ENCODE measurements at places on chromosomes 13 and 19.

- no peak for DNase-seq
Measured at GRCh38 chr13:83183439-83184149, 698.7 kb downstream of the SLITRK1 start.

GRCh38 chr19:13153569-13154240 is 3.5 kb downstream of the IER2 start:
- DNase-seq: no peak

GRCh38 chr19:6413291-6413690 is 11.3 kb downstream of the KHSRP start:
- no peak for DNase-seq

DNA sequence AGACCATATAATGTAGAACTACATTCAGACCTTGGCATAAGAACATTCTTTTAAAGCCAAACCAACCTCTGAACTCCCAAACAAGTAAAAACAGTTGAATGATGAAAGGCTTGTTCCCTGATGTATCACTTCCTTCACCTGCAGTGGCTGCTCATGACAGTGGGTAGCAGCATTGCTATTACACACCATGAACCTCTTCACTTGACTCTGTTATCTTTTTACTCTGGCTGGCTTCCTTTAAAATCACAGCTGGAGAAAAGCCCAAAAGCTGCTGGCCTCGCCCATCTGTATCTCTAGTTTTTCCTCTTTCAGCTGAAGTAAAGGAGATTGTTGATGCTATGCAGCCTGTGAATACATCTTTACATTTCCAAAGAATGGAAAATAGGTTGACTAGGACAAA is 22.6 kb downstream of the THSD1 start:
- no peak for DNase-seq

- DNase-seq: no peak
Measured at GRCh38 chr13:40640202-40640601, 26.2 kb downstream of the FOXO1 start.

DNA sequence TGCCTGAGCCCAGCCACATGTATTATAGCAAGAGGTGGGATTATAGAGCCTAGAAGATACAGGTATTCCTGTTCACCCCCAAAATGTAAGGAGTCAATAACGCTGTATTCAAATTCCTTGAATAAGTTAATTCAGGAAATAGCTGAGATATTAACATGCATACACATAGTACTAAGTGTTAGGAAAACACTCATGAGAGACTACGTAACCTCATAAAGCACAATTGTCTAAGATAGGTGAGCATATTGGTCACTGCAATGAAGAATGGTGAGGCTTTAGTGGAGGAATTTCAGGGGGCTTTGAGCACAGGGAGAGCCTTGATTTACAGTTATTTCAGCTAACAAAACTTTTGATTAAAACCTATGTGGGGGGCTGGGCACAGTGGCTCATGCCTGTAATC is 161.6 kb downstream of the LMO7 start:
- DNase-seq: no peak

- no peak for DNase-seq
Measured at GRCh38 chr13:45711951-45712350, 9.8 kb downstream of the CBY2 start.

DNA sequence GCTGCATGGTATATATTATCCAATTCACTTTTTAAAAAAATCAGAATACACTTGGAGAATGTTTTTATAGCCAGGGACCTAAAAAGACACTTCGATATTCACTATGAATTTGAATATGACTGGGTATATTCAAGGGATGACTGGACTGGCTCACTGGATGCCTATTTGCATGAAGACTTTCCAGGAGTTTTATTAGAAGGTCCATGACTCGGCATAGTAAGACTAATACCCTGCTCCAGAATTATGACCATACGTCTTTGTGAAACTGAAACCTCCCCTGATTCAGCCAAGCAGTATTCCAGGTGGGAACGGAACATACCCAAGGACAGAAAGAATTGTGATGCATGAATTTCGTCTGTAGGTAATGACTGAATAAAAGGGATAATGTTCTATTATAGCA is 3.9 kb upstream of the FAM216B start:
- no peak for DNase-seq

- no peak for DNase-seq
Measured at GRCh38 chr13:80782441-80782840, 441.5 kb upstream of the SPRY2 start.

- DNase-seq: no peak
Measured at GRCh38 chr19:39996218-39996810, 546 bp upstream of the ZNF546 start.

- DNase-seq: no peak
Measured at GRCh38 chr13:103046676-103047075, 19.5 kb downstream of the SLC10A2 start.

DNA sequence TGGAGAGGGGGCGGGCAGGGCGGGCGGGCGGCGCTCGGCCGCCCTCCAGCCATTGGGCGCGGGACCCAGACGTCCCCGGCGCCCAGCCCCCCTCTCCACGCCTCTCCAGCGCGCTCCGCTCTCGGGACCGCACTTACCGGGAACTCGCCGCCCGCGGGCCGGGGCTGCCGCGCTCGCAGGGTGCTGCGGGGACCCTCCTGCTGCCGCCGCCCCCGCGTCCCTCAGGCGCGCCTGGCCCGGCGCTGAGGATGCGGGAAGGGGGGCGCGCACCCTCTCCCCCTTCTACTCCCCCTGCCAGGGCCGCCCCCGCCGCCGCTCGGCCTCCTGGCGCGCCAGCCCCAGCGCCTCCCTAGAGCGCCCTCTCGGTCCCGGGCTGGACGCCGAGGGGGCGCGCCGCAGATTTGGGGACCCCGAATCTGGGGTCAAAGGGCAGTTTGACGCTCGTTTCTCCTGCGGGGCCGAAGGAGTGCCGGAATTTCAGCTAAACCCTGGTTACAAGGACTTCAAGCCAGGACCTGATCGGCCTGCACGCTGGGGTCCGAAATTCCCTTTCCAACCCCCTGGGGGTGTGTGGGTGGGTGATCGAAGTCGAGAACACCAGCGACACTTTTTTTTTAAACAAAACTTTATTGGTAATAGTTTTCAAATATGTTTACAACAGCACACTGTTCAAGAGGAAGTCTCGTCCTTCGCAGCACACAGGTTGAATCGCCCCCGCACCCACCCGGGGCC is 696 bp upstream of the SAMD1 start:
- DNase-seq: no peak

GRCh38 chr13:98275681-98276171 is 98.7 kb upstream of the RNF113B start:
- no peak for DNase-seq

- no peak for DNase-seq
Measured at GRCh38 chr19:51944798-51945552, 17.7 kb downstream of the ZNF613 start.

DNA sequence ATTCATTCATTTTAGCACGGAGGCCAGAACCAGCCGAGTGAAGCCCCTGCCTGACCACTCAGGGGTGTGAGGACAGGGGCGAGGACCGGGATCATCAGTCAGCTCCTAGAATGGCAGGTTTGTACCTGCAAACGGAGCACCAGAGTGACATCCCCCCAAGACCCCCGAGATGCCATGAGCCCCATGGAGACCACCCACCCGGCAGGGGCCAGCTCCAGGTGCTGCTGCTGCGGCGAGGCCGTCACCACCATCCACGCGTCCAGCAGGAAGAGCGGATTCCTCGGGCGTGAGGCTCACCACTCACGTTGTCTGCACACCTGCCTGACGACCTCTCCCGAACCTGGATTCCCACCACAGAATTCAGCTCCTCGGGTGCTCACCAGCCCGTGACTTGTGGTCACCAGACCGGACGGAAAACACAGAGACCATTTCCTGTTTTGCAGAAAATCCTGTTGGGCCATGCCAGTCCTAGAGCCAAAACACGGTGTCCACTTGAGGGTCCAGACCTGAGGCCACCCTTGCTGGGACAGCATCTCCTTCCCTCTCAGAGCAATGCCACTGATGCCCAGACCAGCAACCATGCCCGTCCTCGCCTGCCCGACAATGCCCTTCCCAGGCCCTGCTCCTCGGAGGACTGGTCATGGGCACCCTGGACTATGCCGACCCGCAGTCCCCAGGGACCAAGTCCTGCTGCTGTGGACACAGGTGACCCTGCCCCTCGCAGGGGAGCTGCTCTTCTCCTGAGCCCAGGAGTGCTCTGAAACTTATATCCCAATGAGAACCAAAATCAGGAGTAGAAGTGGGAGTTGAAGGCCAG is 74.2 kb downstream of the RASA3 start:
- DNase-seq: no peak

DNA sequence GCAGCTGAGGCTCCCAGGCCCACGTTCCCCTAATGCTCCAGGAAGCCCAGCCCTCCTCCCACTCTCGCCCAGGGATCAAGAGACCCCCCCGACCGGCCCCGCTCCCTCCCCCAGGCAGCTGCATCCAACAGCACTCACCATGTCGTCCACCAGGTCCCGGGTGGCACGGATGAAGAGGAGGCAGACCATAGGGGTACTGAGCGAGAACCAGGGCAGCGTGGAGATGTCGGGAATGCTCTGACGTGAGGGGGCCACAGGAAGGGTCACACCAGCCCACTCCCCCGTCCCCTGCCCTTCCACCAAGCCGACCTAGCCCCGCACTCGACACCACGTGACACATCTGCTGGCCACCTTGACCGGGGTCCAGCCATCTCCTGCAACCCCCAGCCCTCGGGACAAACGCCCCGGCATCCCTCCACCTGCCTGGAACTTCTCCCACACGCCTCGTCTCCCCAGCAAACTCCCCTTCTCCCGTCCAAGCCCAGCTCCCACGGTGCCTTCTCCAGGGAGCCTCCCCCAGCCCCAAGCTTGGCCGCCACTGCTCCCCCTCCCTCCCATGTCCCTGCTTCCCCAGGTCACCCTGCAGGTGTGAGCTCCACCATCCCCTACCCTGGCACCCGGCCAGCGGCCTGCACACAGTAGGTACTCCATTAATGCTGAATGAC is 4.9 kb downstream of the ATP8B3 start:
- no peak for DNase-seq

DNA sequence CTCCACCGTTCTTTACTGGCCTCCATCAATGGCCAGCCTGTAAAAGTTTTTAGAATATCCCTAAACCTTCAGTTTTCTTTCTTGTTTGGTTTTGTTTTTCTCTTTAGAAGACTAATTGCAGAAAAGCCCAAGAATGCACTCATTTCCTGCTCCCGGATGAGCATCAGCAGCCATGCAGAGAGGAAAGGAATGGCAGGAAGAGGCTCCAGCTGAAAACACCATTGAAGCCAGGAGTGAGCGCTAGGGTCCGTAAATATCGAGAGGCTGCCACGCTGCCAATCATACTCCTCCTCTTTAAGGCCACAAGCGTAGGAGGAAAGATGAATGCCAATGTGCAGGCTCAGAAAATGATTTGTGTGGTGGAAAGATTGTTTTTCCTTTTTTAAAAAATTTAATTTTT is 57.4 kb upstream of the UBE2L5 start:
- no peak for DNase-seq

GRCh38 chr13:50682002-50682401 is 161.5 kb downstream of the DLEU7 start:
- DNase-seq: no peak

- DNase-seq: no peak
Measured at GRCh38 chr19:5358173-5358800, 17.7 kb upstream of the PTPRS start.

DNA sequence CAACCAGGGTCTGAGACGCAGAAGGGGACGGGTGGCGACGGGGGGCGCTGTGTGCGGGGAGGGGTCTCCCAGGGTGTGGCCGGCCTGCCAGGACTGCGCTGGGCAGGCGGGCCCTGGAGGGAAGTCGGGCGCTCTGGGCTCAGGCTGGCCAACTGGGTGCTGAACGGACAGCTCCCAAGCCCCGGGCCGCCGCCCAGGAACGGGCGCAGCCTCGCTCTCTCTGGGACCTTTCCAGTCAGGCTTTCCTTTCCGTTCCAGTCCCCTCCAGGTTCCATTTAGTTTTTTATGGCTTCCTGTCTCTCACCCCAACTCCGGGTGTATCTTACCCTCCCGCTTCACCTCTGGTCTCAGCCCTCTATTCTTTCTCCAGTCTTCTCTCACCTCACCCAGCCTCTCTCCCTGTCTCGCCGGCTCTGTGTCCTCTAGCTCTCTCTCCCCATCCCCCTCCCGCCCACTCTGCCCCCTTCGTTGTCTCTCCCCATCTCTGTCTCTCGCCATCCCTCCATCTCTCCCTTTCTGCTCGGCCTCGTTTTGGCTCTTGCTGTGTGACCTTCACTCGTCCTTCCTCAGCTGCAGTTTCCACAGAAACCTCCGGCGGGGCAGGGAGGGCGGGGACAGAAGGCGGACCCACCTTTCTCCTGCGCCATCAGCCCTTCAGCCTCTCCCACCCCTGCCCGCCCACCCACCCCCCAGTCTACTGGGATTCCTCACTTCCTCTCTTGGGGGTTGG is 3.3 kb upstream of the ATP1A3 start:
- DNase-seq: no peak

- DNase-seq: peak; percentile 84
Measured at GRCh38 chr13:114128624-114129522, 3.5 kb downstream of the RASA3 start.

GRCh38 chr13:70732611-70733010 is 624.4 kb upstream of the KLHL1 start:
- no peak for DNase-seq

DNA sequence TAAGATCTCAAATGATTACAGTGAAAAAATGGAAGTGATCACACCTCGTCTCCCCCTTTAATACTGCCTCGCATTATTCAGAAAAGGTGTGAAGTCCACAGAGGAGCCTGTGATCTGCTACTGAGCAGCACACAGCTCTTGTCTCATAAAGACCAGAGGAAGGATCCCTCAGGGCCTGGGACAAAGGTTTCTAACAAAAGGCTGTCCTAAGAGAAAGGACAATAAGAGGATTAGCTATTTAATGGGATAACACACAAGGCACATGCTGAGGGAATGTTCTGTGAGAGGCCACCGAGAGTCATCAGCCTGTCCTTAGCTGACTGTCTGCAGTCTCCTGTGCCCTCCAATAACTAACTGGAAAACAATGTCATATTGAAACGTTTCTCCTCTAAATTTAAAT is 26.7 kb downstream of the EBPL start:
- DNase-seq: no peak

DNA sequence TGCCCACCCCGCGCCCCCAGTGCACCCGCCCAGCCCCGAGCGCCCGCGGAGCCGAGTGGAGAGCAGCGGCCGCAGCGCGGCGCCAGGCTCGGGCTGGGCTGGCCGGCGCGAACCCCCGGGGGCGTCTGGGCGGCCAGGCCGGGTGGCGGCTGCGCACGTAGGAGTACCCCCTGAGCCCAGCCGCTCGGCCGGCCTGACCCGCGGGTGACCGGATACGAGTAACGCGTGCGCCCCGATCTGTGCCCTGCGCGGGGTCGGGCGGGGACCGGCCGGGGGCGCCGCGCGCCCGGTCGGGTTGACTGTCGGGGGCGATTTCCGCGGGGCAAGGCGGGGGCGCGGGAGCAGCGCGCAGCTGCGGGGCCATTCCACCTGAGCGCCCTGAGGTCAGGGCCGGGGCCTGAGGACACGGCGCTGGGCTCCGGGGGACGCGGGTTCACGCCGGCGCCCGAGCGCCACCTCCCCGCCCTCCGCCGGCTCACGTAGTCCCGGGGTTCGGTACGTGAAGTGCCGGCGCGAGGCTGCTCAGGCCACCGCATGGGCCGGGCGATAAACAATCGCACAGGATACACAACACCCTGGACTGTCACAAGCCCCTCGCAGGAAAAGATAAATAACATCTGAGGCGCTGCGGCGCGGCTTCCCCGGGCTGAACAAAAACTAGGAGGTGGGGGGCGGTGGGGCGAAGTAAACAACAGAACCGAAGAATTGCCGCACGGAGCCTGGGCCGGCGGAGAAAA is 37.6 kb upstream of the FLT1 start:
- DNase-seq: no peak

All from stimulated activated CD8-positive, alpha-beta memory T cell treated with anti-CD3 and anti-CD28 coated beads, Interleukin-4, amount 100 ng/mL, for 4 hours (primary cell).